Stimulated activated naive CD8-positive, alpha-beta T cell treated with anti-CD3 and anti-CD28 coated beads, Interleukin-15, Interleukin-2, amounts not matched to agents 100 U/mL and 50 U/mL, for 24 hours (primary cell): ENCODE measurements at places on chromosomes 3 and 15.

DNA sequence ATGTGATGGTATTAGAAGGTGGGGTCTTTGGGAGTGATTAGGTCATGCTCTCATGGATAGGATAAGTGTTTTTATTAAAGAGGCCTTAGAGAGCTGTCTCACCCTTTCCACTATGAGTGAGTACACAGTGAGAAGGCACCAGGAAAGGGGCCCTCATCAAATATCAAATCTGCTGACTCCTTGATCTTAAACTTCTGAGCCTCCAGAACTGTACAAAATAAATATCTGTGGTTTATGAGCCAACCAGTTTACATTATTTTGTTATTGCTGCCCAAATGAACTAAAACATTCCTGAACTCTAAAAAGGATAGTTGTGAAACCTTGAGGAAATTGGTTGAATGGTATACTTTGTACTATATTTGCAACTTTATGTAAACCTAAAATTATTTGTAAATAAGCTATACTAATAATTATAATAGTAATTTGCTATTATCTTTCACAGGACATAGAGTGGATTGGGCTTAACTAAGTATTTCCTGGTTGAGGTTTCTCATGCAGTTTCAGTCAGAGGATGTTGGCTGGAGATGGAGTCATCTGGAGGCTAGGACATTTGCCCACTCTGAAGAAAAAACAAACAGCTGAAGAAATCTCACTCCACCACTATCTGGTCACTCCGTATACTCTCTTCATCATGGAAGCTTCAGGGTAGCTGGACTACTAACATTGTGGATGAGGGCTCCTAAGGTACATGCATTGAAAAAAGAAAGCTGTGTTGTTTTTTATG lies 1068.6 kb upstream of the CADM2 start:
- no peak for DNase-seq

DNA sequence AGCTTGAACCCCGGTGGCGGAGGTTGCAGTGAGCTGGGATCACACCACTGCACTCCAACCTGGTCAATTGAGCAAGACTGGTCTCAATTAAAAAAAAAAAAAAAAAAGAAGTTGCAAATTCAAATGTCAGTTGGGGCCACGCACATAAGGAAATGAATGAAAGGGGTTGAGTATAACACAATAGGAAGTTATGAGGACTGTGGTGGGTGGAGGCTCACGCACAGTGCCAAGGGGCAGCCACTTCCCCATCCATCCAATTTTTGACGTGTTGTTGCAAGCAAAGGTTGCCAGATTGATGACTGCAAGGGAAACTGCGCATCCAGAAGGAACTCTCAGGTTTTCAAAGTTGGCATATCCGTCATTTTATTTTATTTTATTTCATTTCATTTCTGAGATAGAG lies 532.2 kb downstream of the NTRK3 start:
- no peak for DNase-seq

DNA sequence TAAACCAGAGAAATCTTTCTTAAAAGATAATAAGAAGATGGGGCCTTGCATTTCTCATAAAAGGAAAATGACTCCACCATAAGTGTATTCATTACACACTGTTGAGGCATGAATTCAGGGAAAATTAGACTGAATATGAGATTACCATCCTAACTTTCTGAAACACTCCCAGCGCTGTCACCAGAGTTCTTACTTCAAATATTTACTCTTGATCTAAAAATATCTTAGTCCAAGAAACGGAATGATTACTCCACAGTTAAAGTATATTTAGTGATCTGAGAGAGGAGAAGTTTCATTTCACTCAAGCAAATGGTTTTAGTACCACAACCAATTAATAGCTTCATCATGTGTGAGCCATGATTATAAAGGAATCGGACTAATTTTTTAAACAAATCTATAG lies 300.3 kb downstream of the ZBTB20 start:
- DNase-seq: no peak

DNA sequence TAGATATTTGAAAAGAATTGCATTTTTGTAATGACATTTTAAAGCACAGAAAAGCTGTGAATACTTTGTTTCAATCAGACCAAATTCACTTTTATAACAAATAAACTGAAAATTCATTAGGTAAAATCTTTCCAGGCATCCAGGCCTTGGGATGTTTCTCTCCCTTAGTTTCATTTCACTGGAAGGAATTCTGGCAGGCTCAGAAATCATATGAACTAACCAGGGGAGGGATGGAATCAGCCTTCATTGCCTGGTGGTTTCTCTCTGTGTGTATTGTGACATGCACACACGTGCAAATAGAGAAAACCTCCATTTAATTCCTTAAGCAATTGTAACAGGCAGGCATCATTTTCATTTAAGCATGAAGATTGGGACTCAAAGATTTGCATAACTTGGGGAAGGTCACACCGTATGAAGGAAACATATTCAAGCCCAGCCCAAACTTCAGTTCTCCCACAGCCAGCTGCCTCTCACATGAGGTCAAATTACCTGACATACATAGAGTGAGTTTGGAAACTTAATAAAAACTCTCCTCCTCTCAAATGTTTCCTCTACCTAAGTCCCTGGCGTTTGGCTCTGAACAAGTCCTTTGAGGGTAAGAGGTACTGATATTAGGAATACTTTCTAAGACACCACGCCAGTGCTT lies 376.1 kb upstream of the MCTP2 start:
- DNase-seq: no peak

DNA sequence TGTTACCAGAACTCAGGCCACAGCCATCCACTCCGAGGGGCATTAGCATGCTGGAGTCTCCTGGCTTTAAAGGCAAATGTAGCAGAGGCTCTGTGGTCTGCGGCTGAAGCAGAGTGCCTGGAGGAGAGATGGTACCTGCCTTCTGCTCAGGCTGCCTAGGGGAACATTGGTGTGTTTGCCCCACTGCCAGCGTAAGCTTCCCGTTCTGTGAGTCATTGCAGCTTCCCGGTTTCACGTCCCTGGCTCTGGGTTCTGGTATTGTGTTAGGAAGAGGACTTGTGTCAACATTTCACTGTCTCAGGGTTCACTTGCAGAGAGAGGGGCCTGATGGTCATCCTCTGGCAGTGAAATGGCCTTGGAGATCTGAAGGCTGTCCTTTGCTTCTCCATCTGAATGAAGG lies 1.8 kb downstream of the GASK1A start:
- DNase-seq: no peak

GRCh38 chr3:152056481-152056880 lies 183.0 kb downstream of the SUCNR1 start:
- no peak for DNase-seq

DNA sequence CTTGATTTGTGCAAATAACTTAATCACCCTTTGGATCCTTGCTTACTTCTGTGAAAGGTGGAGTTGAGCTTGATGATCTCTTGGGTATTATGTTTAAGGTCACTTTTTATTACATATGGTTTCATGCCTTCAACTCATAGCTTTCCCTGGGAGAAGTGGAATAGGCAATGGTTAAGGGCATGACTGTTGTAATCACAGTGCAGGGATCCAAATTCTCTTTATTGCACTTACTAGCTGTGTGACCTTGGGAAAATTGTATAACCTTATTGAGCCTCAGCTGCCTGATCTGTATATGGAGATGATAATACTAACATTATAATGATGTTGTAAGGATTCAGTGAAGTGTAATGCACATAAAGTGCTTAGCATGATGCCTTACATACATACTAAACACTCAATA lies 59.1 kb downstream of the PLCL2 start:
- no peak for DNase-seq

GRCh38 chr3:99712291-99712954 lies 74.0 kb downstream of the COL8A1 start:
- no peak for DNase-seq

GRCh38 chr3:155038203-155038554 lies 41.9 kb upstream of the MME start:
- no peak for DNase-seq

DNA sequence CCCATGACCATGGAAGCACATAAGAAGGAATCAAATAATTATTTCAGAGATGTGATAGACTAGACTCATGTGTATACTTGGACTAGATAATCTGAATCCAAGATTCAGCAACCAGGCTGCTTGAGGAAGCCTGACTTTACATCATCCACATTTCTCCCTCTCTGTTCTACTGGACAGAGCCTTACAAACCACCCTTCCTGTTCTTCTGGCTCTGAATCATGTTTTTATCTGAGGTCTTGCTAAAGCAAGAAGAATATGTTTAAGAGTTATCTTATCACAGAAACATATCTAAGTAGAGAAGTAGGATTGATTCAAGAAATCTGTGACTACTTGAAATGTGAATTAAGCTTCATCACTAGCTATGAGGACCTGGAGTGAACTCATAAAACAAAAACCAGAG lies 71.1 kb upstream of the SLC24A5 start:
- no peak for DNase-seq
